HS-27A (cell line): ENCODE measurements at places on chromosomes 11 and 22.

- no peak for DNase-seq
Measured at GRCh38 chr11:75733431-75734107, 15.9 kb downstream of the MOGAT2 start.

DNA sequence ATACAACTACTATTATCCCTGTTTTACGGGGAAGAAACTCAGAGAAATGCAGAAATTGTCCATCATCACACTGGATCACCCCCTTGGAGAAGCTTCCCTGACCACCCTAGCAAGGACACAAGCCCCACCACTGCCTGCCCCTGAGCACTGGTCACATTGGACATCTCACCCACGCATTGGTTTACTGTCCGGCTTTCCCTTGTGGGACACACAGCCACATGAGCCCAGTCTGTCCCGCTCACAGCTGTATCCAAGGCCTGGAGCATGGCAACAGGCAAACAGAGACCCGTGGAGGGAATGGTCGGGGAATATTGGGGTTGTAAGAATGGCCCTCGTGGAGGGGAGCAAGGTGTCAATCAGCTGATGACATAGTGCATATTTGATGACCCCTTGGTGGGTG is 42.7 kb upstream of the FGF3 start:
- DNase-seq = no peak

- DNase-seq = peak; percentile 81
Measured at GRCh38 chr11:96055706-96056387, 131.9 kb upstream of the MTMR2 start.

DNA sequence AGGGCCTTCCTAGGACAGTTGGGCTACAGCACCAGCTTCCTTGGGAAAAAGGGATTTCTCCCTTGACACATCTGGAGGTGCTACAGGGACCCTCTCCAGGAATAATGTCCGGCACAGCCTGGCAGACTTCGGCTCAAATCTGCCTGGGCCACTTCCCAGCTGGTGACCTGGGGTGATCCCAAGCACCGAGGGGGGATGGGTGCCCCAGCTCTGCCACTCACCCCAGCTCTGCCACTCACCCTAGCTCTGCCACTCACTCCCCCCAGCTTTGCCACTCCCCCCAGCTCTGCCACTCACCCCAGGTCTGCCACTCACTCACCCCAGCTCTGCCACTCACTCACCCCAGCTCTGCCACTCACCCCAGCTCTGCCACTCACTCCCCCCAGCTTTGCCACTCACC is 9.9 kb downstream of the OSBPL5 start:
- no peak for DNase-seq

DNA sequence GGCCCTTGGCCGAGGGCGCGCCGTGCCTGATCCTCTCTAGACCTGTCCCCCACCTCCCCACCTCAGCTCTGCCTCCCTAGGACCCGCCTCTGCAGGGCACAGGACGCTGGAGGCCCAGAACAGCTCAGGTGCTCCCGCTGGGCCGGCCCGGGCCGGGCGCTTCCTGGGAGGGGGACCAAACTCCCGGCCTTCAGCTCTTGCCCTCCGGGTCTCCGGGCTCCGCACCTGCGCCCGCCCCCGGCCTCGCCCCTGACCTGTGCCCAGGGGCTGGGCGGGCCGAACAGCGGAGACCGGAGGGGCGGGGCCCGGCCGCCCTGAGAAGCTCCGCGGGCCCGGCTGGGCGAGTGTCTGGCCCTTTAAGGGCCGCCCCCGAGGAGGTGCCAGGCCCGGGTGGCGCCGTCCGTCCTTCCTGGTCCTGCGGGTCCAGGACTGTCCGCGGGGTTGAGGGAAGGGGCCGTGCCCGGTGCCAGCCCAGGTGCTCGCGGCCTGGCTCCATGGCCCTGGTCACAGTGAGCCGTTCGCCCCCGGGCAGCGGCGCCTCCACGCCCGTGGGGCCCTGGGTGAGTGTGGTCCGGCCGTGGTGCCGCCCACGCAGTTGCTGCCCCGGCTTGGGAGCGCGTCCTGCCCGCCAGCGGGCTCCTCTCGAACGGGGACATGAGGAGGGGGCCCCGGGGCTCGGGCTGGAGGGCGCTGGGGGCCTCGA is at the start of gene SSH3:
Gene SSH3, plus strand, starts transcription at position 399 of the 703 bp plus-strand sequence. Its CDS starts 96 bp downstream, at position 495.
- DNase-seq = no peak

DNA sequence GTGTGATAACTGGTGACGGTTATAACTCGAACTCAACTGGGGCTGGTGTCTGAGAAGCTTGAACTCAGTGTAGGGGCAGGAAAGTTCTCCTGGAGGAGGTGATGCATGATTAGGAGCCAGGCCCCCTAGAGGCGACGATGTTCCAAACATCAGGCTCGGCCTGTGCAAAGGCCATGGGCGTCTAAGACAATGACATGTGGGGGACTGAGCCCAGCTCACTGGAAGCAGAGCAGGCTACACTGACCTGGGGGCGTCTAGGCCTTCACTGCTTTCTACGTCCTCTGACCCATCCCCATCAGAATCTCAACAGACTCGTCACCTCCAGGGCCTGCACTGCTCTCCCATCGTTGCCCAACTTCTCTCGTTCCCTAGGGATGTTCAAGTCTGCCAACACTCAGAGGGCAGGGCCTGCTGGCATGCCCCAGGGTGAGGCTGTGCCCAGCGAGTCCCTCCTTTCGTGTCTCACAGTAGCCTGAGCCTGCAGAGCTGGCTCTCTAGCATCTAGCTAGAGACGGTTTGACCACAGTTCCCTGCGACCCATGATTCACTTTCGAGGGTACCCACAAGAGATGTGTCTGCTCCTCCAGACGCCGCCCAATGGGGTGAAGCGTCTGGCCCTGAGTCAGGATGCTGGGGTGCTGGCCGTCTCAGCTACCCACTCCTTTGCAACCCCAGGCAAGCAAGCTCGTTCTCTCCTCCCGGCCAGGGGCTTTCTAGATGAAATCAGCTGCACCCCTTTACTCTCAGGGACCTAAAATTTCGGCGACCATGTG is 1.1 kb upstream of the ATG16L2 start:
- DNase-seq = peak; percentile 66

DNA sequence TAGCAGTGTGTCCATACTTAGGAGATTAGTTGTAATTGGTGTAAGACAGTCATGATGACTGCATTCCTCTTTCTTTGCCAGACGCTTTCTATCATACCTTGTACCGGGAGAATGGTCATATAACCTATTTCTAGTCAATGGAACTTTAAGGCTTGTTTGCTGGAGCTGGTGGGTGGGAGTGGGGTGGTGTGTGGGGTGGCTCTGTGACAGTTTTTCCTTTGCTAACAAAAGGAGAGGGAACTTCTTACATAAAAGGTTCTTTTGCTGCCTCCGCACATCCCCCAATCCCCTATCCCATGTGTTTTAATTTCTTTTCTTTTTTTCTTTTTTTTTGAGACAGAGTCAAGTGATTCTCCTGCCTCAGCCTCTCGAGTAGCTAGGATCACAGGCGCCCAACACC is 9.8 kb upstream of the NUCB2 start:
- no peak for DNase-seq
